ENCODE measurements at places on chromosomes 1 and 21. TPM values are rescaled to one million over a fixed set of nuclear protein-coding genes. Genes with fewer than 3 reads are reported as not detected.

GRCh38 chr21:35748678-35749314 lies 311.5 kb downstream of the SETD4 start:
- H3K36me3 ChIP-seq, result no peaks in the 10 kb centered on the region
- H3K27me3 ChIP-seq, result no peaks in the 10 kb centered on the region
- H3K4me3 ChIP-seq, result no peak overlapping the region
- H3K4me1 ChIP-seq, result no peaks in the 10 kb centered on the region
- H3K27ac ChIP-seq, result no peak overlapping the region

- no peak overlapping the region for H3K27ac ChIP-seq
- no peaks in the 10 kb centered on the region for H3K4me1 ChIP-seq
- no peaks in the 10 kb centered on the region for H3K27me3 ChIP-seq
- no peak for DNase-seq
Measured at GRCh38 chr21:45886610-45887026, 95.0 kb upstream of the COL6A1 start.

- no peaks in the 10 kb centered on the region for H3K4me1 ChIP-seq
- no peak overlapping the region for H3K4me3 ChIP-seq
Measured at GRCh38 chr1:115365738-115366137, 27.7 kb upstream of the NGF start.

GRCh38 chr1:155479205-155479604 lies 83.4 kb downstream of the ASH1L start:
- H3K4me3 ChIP-seq, result no peak overlapping the region
- peaks cover 4% of the 10 kb centered on the region for H3K36me3 ChIP-seq
- no peak overlapping the region for H3K27ac ChIP-seq
- no peaks in the 10 kb centered on the region for H3K27me3 ChIP-seq
- H3K4me1 ChIP-seq, result no peaks in the 10 kb centered on the region

DNA sequence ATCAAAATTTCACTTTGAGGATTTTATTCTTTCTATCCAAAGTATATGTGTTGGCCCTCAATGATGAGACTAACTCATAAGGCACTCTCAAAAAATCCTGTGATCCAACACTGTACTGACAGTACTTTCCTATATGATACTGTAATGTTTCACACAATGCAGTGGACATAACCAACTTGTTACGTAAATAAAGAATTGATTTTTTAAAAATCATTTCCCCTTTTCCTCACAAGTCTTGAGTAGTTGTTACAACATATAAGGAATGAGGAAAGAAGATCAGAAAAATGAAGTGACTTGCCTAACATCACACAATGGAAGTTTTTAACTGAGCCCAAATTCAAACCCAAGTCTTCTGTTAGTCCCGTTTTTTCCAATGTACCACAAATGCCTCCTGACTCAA lies 17.2 kb downstream of the PTP4A2 start:
- H3K4me3 ChIP-seq, result no peak overlapping the region
- H3K36me3 ChIP-seq, result peaks cover 26% of the 10 kb centered on the region
- H3K27me3 ChIP-seq, result no peaks in the 10 kb centered on the region
- H3K27ac ChIP-seq, result no peak overlapping the region
- peaks cover 8% of the 10 kb centered on the region for H3K4me1 ChIP-seq
- no peak for DNase-seq

- H3K4me3 ChIP-seq, result no peak overlapping the region
- no peaks in the 10 kb centered on the region for H3K4me1 ChIP-seq
- no peak overlapping the region for H3K27ac ChIP-seq
- no peaks in the 10 kb centered on the region for H3K27me3 ChIP-seq
- H3K36me3 ChIP-seq, result no peaks in the 10 kb centered on the region
Measured at GRCh38 chr1:103997631-103998030, 247.9 kb downstream of the AMY1C start.

DNA sequence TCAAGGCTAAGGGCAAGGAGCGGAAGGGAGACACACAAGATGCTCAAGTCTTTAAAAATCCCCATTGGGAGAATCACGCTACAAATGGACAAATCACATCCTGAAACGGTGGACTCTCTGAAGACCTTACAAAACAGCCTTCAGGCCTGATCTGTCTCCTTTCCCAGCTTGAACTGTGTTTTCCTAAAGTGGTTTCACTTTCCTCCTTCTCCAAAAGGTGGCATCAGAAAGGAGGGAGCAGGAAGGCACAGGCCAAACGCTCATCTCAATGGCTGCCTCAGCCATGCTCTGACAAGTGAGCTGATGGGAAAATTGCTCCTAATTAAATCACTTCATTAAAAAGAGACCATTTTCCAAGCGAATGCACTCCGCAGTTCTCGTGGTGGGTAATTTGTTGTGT lies 47.7 kb downstream of the UTP25 start:
- H3K4me3 ChIP-seq, result no peak overlapping the region
- DNase-seq, result no peak
- no peaks in the 10 kb centered on the region for H3K36me3 ChIP-seq
- no peaks in the 10 kb centered on the region for H3K4me1 ChIP-seq
- H3K27ac ChIP-seq, result no peak overlapping the region
- no peaks in the 10 kb centered on the region for H3K27me3 ChIP-seq

GRCh38 chr1:116763116-116763786 lies 9.0 kb downstream of the CD2 start:
- peaks cover 7% of the 10 kb centered on the region for H3K4me1 ChIP-seq
- no peaks in the 10 kb centered on the region for H3K36me3 ChIP-seq
- DNase-seq, result no peak

DNA sequence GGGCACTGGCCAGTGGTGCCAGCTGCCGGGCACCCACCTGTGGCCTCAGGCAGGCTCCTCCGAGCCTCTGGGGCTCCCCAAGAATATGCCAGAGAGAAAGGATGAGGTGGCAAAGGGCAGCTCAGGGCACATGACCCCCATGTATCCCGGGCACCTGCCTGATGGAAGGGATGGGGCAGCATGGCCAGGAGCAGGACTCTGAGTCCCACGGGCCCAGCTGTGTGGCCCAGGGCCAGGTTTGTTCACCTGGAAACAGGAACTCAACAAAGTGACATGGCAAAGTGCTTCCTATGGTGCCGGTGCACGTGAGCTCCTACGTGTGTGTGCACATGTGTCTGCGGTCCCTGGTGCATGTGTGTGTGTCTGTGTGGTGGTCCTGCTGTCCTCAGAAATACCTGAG lies 9.5 kb upstream of the GPR153 start:
- H3K36me3 ChIP-seq, result peaks cover 7% of the 10 kb centered on the region
- no peak overlapping the region for H3K4me3 ChIP-seq
- no peaks in the 10 kb centered on the region for H3K27me3 ChIP-seq
- no peaks in the 10 kb centered on the region for H3K4me1 ChIP-seq
- no peak for DNase-seq
- H3K27ac ChIP-seq, result no peak overlapping the region

The SMIM11 gene
- 14.5 TPM for polyA plus RNA-seq

The SHE gene
- polyA plus RNA-seq, result not detected

DNA sequence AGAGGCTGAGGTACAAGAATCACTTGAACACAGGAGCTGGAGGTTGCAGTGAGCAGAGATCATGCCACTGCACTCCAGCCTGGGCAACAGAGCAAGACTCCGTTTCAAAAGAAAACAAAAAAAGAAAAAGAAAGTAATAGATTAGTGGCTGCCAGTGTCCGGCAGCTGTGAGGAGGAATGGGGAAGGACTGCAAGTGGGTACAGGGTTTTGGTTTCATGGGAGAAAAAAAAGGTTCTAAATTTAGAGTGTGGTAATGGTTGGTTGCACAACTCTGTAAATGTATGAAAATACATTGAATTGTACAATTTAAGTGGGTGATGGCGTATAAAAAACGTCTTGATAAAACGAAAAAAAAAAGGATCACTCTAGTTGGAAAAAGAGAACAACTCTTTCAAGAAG lies 6.7 kb downstream of the TAF1A start:
- H3K4me3 ChIP-seq, result peak overlapping the region; percentile 28
- peaks cover 2% of the 10 kb centered on the region for H3K36me3 ChIP-seq
- peak overlapping the region; percentile 17 for H3K27ac ChIP-seq
- peaks cover 25% of the 10 kb centered on the region for H3K4me1 ChIP-seq
- peak; percentile 56 for DNase-seq
